Nephron progenitor cell (in vitro differentiated cells): ENCODE measurements at places on chromosomes 4 and X.

- no peak for DNase-seq
These were observed 383.4 kb downstream of the FAM133A start for GRCh38 chrX:94057385-94057784.

GRCh38 chrX:40506201-40506985 lies 74.4 kb upstream of the ATP6AP2 start:
- no peak for DNase-seq

GRCh38 chr4:113080050-113080449 lies 30.6 kb downstream of the ANK2 start:
- DNase-seq = no peak

GRCh38 chr4:173766171-173766600 lies 236.2 kb upstream of the HAND2 start:
- DNase-seq = no peak

DNA sequence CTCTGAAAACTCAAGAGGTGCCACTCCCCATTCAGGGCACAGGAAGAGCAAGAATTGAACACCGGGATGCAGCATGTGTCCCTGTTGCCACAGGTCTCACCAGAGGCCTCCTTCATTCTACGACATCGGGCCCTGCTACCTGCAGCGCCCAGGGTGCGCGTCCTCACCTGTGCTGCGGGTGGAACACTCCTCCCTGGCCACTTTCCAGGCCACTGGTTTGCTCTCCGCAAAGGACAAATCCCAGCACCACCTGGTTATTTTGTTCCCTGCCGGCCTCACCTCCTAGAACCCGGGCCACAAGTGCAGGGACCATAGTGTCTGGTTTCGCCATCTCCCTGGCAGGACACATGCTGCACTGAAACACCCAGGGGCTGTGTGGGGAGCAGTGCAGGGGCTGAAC lies 14.3 kb upstream of the FAM3A start:
- no peak for DNase-seq

GRCh38 chr4:112923516-112923915 lies 125.9 kb upstream of the ANK2 start:
- DNase-seq = no peak

- DNase-seq = no peak
These were observed 122.4 kb downstream of the SYNPO2 start for GRCh38 chr4:119010909-119011606.

DNA sequence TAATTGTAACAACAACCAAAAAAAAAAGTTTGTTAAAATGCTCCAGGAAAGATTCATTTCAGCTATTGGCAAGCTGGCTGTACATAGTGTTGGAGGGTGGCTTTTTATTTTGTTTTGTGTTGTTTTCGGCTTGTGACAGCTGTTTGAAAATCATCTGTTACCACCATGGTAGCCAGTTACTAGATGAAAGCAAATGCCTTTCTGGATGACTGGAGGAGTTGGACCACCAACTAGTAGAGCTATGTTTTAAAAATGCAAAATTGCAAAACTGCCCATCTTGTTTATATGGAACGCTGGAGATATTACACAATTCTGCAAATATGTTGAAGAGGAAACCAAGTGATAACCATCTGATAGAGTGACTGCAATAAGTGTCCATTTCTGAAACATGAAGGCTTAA lies 53.2 kb upstream of the TNIP3 start:
- DNase-seq = no peak

GRCh38 chr4:143762511-143762910 lies 62.0 kb upstream of the FREM3 start:
- no peak for DNase-seq

GRCh38 chrX:152642931-152643564 lies 5.4 kb downstream of the GABRQ start:
- DNase-seq = no peak
